Suppressor macrophage (primary cell): ENCODE measurements at places on chromosomes 16 and 17.

GRCh38 chr16:29789775-29790182, 772 bp upstream of the KIF22 start:
- no peak for DNase-seq

- DNase-seq = no peak
These were observed 8.1 kb downstream of the C1QL1 start for GRCh38 chr17:44959821-44960531.

GRCh38 chr17:54153423-54153822, 330.7 kb downstream of the KIF2B start:
- DNase-seq = no peak

GRCh38 chr16:53528797-53529196, 25.8 kb upstream of the AKTIP start:
- DNase-seq = no peak

DNA sequence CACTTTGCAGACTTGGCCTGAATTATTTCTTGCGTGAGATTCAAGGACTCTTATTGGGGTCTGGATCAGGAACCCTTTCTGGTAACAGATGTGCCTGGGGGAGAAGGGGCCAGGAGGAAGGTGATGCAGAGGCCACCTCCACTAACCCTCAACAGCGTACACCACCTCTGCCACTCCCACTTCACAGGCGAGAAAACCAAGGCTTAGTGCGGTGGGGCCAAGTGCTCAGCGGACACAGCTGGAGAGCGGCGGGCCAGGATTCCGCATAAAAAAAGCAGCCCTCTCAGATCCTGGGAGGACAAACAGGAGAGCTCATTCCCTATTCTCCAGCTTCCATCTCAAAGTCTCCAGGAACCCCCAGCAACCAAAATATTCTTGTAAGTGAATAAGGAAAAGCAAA, 51.4 kb downstream of the SLC7A5 start:
- no peak for DNase-seq

DNA sequence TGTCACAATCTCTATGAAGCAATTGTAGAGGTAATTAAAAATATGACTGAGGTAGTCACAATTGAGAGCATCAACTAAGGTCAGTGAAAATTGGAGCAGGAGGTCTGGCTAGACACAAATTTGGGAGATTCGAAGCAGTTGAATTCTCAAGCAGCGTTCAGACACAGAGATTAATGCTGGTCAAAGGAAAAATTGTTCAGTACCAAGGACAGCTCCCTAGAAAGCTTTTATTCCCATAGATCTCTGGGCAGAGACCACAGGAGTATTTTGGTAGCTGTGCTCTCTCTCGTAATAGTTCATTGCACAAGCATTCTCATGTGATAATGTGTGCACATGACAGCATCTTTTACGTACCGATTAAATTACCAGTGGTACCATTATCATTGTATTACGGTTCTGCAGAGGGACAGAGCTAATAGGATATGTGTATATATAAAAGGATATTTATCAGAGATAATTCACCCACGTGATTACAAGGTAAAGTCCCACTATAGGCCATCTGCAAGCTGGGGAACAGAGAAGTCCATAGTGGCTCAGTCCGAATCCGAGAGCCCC, 387.5 kb upstream of the HSBP1 start:
- peak; percentile 19 for DNase-seq

DNA sequence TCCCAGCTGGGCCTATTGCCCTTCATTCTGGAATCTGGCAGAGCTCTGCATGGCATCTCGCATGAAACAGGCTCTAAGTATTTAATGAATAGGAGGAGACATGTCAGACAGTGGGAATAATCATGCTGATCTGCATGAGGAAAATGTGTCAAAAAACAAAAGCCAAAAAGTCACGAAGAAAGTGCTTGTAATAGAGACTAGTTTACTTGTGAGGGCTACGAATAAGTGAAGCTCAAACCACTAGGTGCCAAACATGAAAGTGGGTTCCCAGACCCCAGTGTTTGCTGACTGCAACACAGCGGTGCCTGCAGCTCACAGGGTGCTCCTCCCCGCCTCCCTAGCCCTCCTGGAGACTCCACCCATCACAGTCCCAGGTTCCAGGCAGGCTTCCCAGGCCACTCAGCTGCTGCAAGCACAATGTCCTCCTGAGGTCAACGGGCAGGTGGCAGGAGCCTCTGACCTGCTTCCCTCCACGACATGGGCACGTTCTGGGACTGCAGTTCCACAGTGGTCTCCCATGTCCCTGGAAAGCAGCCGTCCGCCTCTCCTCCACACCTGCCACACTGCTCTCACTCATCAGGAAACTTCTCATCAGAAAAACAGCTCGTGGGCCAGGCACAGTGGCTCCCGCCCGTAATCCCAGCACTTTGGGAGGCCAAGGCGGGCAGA, 96.5 kb downstream of the ANKRD11 start:
- DNase-seq = no peak

DNA sequence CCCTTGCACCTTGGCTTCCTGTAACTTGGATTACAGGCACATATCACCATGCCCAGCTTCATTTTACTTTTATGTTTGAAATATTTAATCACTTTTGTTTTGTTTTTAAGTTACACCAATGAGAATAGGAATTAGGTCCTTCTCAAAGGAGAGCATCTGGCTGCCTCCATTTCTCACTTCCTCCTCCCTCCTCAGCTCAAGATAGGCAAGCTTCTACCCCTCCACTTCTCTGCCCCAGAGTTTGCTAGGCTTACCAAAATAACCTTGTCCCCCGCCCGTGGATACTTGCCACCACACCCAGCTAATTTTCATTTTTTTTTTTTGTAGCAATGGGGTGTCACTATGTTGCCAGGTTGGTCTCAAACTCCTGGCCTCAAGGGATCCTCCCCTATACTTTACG, 17.9 kb downstream of the GABARAPL2 start:
- no peak for DNase-seq

DNA sequence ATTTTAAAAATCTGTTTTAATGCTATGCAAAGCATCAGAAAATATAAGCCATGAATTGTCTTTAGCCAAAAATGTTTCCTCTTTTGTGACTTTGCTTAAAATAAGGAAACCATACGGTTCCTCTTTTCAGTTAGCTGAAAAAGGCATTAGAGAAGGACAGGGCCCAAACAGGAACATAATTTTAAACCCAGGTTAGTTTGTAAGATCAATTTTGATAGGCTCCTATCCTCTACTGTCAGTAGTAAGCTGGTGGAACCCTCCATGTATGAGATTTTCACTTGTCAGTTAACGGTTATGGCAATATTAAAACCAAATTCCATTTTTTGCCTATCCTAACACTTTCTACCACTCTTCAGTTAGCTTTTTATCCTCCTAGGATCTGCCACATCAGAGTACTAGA, 4.3 kb downstream of the EVI2B start:
- DNase-seq = peak; percentile 92

- no peak for DNase-seq
These were observed at the start of gene CAVIN1 for GRCh38 chr17:42422958-42423712. TSS of gene CAVIN1 (minus strand) at chr17:42423256. CDS start at chr17:42423097, 159 bp downstream.

- peak; percentile 50 for DNase-seq
These were observed 34.0 kb downstream of the YPEL2 start for GRCh38 chr17:59365383-59365981.

DNA sequence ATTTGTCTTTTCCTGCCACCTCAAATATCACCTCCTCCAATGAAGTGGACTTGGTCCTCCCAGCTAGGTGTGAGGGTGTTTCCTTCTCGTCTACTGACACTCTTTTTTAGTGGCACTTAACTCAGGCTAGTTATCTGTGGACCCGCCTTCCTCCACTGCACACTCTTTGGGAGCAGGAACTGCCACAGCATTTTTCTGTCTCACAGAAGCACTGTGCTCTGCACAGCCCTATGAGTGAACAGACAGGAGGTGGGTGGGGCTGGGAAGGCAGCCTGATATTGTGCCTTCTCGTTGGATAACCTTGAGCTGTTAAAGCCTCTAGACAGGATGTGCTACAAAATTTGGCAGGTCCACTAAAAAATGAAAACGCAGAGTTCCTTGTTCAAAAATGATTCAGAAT, 31.9 kb upstream of the HOXB13 start:
- DNase-seq = no peak

GRCh38 chr16:71296584-71297340, 7.6 kb upstream of the CMTR2 start:
- peak; percentile 15 for DNase-seq

GRCh38 chr17:3763777-3764170, 37.2 kb downstream of the ITGAE start:
- peak; percentile 8 for DNase-seq
